Hindlimb muscle (tissue), 1 donor: ENCODE measurements at places on chromosomes 2 and 18.

DNA sequence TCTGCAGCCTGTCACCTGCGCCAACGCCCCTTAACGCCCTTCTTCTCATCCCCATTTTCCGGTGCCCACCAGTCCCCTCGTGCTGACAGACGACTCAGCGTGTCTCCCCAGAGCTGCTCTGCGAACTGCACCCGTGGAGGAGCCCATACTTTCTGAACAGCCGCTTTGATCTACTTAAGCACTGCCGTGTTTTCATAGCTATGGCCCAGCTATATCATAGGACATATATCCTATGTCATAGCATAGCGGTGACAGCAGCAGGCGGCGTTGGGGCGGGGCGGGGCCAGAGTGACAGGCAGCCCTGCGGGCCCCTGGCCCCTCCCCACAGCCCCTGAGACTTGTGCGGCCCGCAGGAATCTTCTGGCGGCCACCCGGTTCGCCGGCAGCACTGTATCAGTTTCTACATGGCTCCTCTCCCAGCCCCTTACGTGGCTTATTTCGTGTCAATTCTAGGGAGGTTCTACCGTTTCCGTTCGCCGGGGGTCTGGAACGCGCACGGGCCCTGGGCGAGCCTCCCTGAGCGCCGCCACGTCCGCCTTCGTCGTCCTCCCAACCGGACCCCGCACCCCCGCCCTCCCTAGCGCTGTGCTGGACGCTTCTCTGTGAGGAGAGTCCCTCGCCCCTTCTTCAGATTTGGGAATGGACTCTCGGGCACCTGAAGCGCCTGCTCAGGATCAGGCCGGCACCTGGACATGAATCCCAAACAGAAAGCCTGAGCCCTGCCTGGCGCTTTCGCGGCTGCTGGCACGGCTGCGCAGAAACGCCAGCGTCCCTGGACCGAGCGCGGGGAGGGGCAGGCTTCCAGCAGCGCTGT lies 35.4 kb downstream of the PTPN18 start:
- peak; percentile 83 for DNase-seq

GRCh38 chr18:49652881-49653724 lies 91.2 kb downstream of the LIPG start:
- no peak for DNase-seq

GRCh38 chr2:161238265-161238559 lies 70.0 kb upstream of the PSMD14 start:
- no peak for DNase-seq

DNA sequence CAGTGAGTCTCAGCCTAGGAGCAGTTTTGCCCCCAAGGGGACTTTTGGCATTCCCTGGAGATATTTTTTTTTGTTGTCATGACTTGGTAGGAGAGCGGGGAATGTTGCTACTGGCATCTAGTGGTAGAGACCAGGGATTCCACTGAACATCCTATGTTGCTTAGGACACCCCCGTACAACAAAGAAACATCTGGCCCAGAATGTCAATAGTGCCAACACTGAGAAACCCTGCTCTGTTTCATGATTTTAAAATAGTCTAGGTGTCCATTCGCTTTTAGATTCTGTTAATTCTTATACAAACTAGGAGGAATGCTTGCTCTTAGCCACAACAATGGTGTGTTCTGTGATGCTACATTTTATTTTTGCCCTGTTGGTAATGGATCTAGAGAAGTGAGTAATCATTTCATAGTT lies 225.8 kb upstream of the SIX3 start:
- DNase-seq = no peak

GRCh38 chr2:44957656-44958327 lies 16.3 kb downstream of the SIX3 start:
- no peak for DNase-seq
